Activated CD8-positive, alpha-beta memory T cell treated with anti-CD3 and anti-CD28 coated beads for 1 hour (primary cell): ENCODE measurements at places on chromosomes 4 and X.
A peak's percentile ranks its signal among the peaks of the same experiment; 100 is the strongest.

DNA sequence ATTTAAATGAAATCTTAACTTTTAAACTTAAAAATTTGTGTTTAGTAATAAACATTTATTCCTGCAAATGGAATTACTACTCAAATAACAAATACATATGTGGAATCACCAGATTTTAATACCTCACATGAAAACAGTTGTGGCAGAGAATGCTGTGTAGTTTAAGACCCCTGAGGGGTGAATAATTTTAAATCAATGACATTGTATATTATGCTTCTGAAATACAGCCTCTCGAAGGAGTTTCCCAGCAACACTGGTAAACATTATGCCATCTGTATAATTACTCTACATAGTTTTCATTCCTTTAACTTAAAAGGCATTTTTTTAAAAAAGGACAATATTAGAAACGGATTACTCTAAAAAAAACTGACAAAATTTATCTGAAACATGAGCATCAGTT lies 2313.3 kb downstream of the ARAP2 start:
- no peak for DNase-seq

GRCh38 chr4:89301902-89302301 lies 5.7 kb downstream of the GPRIN3 start:
- DNase-seq = no peak

DNA sequence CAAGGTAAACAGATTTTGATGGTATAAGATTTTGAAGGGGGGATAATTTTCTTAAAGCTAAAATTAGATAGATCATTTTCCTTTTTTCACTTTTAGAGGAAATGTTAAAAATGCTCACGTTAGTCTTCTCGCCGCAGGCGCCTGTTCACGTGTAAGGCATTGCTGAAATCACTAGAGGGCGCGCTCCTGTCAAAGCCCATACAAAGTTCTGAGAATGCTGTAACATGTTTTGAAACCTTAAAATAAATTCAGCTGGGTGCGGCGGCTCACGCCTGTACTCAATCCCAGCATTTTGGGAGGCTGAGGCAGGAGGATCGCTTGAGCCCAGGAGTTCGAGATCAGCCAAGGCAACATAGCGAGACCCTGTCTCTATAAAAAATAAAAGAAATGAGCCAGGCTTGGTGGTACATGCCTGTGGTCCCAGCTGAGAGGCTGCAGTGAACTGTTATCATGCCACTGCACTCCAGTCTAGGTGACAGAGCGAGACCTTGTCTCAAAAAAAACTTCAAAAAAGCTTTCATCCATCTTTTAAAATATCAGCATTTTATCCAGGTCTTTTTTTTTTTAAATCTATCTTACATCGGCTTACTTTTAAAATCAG lies 138.0 kb downstream of the RBMX2 start:
- DNase-seq = peak; percentile 7

DNA sequence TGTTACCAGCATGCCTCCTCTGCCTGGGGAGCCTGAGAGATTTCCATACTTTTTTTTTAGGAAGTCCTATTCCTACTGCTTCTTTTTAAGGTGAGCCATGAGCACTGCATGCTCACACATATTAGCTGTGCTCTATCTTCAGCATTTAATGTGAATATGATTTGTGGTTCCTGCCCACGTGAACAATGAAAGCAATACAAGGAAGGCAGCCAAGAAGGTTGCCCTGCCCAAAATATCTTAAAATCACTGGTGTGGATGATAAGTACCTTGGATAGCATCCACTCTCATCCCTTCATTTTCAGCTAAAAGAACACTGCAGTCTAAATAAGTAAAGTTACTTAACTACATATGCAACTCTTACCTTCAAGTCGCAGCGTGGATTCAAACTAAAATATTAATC lies 607.5 kb downstream of the PACRGL start:
- DNase-seq = no peak

DNA sequence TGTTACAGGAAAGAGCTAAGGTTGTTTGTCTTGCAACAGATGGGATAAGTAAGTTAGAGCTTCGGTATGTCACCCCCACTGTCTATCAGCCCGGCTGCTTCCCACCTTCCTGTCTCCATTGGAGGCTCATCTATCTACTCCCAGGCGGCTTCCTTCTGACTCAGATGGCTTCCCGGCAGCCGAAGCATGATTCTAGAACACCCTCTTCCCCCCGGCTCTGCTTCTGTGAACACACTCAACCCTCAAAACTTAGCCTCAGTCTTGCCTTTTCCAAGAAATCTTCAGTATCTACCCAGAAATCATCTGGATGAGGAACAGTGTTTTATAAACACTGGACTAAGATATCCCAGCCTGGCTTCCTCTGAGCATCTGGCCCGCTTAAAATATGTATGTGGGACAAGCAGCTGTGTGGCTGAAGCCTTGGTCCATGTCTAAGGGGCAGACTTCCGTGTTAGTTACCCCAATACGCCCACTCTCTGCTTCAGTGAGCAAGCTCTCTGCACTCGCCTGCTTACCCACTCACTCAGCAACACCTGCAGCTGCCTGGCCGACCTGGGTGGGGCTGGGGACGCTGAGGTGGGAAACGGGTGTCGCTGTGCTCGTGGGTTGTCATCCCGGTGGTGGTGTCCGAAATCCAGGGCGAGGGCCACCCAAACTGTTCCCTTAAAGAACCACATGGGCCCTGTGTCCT lies 12.0 kb upstream of the SLC2A9 start:
- DNase-seq = no peak

GRCh38 chr4:42656944-42657792 lies at the start of gene ATP8A1:
TSS of gene ATP8A1 (minus strand) at chr4:42657105. CDS start at chr4:42656873, 232 bp downstream.
- DNase-seq = peak; percentile 91

GRCh38 chr4:120718979-120719566 lies 203.5 kb downstream of the PRDM5 start:
- DNase-seq = no peak
